ENCODE measurements at places on chromosomes 2 and 18. TPM values are rescaled to one million over a fixed set of nuclear protein-coding genes. Genes with fewer than 3 reads are reported as not detected.

APOB gene
- total RNA-seq = under 0.01 TPM

C2orf66 gene
- not detected for total RNA-seq

LYPD6 gene
- 12.0 TPM for total RNA-seq

TOGARAM2 gene
- total RNA-seq = under 0.01 TPM

OXER1 gene
- not detected for total RNA-seq

RFX8 gene
- total RNA-seq = 3.1 TPM

NEUROD1 gene
- not detected for total RNA-seq

KLF7 gene
- total RNA-seq = 16.0 TPM

CDH2 gene
- total RNA-seq = 121 TPM

RESP18 gene
- total RNA-seq = not detected

TGFA gene
- total RNA-seq = not detected

DCC gene
- under 0.01 TPM for total RNA-seq

ASB18 gene
- not detected for total RNA-seq

BCL11A gene
- 1.6 TPM for total RNA-seq

DNAJC27 gene
- 7.7 TPM for total RNA-seq

WDR54 gene
- 45.7 TPM for total RNA-seq

TCF23 gene
- total RNA-seq = not detected

NMUR1 gene
- total RNA-seq = not detected

GREB1L gene
- total RNA-seq = 0.44 TPM

TXNDC2 gene
- 0.22 TPM for total RNA-seq

POTEJ gene
- not detected for total RNA-seq

DUSP2 gene
- total RNA-seq = 0.57 TPM

IMMT gene
- 92.1 TPM for total RNA-seq

INPP1 gene
- total RNA-seq = 11.0 TPM

RAD51AP2 gene
- under 0.01 TPM for total RNA-seq

CDK15 gene
- total RNA-seq = 1.3 TPM

POTEI gene
- total RNA-seq = not detected

C1GALT1C1L gene
- total RNA-seq = 0.29 TPM

SERPINB12 gene
- total RNA-seq = not detected

MAL gene
- total RNA-seq = not detected

CHRNG gene
- not detected for total RNA-seq

CD8B2 gene
- total RNA-seq = not detected

SATB2 gene
- total RNA-seq = 0.88 TPM

SEPTIN10 gene
- total RNA-seq = 93.4 TPM

DTNA gene
- 8.0 TPM for total RNA-seq

IMPA2 gene
- 8.7 TPM for total RNA-seq

IL1F10 gene
- not detected for total RNA-seq

ANKRD30BL gene
- total RNA-seq = 0.14 TPM

CCDC178 gene
- total RNA-seq = under 0.01 TPM

DSG1 gene
- not detected for total RNA-seq

XRCC5 gene
- 187 TPM for total RNA-seq

TLX2 gene
- not detected for total RNA-seq

SIX3 gene
- total RNA-seq = not detected

TCF7L1 gene
- 3.7 TPM for total RNA-seq

TP53I3 gene
- total RNA-seq = 58.6 TPM

KLHL30 gene
- total RNA-seq = 1.1 TPM

GAL3ST2 gene
- total RNA-seq = 0.14 TPM
